ENCODE measurements at places on chromosomes 2 and 18.

- no peak for DNase-seq
Observed at GRCh38 chr2:133476931-133477615, 91.2 kb downstream of the NCKAP5 start.

DNA sequence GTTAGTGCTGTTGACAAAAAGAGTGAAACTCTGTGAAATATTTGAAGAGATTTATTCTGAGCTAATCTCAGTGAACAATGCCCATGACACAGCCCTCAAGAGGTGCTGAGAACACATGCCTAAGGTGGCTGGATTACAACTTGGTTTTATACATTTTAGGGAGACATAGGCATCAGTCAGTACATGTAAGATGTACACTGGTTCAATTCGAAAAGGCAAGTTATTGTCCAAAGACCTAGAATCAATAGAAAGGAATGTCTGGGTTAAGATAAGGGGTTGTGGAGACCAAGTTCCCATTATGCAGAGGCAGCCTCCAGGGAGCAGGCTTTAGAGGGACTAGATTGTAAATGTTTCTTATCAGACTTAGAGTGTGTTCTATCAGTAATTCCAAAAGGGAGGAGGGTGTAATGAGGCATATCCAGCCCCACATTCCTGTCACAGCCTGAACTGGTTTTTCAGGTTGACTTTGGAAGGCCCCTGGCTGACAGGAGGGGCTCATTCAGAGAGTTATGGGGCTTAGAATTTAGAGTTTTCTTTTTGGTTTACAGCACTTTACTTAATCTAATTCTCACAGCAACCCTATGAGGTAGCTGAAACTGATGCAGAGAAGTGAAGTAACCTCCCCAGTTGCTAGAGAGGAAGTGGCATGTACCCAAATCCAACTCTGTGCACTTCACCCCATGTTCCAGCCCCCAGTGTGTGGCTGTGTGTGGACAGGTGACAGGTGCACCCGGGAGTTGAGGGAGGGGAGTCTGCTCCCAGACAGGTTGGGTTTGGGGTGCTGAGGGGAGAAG lies 28.3 kb upstream of the ASAP2 start:
- DNase-seq: no peak

DNA sequence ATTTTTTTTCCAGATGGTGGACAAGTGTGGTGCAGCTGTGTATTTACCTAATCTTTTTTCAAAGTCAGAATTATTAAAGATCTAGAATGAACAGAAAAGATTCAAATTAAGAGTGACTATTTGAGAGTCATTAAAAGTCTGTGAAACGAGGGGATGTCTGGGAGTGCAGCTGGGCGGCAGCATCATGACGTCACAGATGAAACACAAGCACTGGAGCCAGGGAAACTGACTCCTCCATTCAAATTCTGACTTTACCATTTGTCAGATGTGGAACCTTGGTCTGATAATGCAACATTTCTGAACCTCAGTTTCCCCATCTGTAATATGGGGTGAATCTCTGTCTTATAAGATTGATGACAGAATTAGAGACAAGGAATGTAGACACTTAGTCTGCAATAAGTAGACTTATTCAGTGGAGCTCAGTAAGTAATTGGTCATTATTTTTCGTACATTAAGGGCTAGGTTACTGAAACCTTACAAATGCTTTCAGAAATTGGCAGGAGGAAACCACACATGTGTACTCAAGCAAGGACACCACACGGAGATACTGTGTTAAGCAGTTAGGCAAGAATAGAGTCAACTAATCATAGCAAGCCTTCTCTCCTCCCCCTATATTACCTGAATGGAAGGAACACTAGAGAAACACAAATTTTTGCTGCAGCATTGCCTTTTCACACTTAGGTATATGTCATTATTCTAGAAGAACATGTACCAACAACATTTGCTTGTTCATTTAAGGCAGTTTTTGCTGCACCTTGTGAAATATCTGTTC lies 27.8 kb upstream of the CXXC1 start:
- DNase-seq: no peak

DNA sequence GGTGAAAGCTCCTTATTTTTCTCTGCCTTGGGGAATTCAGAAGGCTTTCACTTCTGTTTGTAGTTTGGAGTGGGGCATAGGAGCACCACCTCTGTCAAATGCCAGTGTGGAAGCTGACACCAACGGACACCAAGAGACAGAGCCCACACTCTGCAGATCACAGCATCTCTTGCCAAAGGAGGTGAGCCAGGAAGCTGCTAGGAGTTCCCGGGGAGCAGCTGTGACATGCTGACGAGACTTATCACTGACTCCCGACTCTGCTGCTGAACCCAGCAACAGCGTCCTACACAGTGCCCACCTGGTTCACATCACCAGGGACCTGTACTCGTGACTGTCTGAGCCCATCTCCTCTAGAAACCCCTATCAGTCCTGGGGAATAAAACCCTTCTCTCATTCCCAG lies 8.1 kb downstream of the TEX51 start:
- DNase-seq: no peak

- no peak for DNase-seq
Observed at GRCh38 chr2:236971131-236971821, 114.4 kb upstream of the COPS8 start.

DNA sequence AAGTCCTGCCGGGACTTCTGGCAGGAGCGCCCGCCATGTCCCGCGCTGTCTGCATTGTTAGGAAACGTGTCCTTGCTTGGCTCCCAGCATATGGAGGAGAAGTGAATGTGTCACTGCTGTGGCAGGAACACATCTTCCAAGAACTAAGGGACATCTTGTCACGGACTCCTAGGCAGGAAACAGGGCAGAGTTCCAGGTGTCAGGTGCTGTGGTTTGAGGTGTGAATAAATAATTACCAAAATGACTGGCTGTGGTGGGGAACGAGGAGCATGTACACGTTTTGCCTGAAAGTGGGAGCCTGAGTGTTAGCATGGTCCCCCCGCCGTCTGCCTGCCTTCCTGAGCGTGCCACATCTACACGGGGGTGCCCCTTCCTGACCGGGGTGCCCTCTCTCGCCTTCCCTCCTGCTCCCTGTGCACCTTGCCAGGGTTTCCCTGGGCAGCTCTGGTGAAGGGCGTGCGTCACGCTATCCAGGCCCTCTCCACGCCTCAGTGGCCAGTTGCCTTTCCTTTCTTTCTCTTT lies 237.5 kb downstream of the LDLRAD4 start:
- DNase-seq: no peak

DNA sequence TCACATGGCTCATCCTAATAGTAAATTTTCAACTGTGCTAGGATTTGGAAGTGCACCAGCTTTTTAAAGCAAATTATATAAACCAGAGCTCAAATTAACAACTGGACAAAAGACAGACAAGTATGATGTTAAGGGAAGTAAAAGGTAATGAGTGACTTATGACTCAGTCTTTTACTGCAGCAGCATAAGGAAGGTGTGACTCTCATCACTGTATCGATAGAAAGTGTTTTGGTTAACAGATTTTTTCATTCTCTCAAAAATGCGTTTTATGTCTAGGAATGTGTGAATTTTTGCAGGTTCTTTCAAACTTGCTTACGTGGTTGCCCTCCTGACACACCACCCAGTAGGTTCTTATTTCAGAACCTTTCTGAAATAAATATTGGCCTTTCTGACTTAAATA lies 244.2 kb upstream of the BOD1L2 start:
- no peak for DNase-seq

DNA sequence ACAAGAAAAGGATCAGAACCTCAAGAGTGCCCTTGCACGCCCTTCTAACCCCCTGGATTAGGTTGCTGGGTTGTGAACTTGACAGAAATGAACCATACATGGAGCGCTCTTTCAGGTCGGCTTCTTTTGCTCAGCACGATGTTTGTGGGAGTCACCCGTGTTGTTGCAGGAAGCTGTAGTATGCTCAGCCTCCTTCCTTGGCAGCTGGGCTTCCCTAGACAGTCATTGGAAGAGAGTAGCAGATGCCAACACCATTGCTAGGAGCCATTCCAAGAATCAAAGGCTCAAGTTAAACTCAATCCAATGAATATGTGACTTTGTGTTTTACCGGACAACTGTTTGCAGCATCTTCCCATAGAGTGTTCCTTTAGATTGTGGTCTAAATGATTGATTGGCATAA lies 47.0 kb downstream of the RAB12 start:
- DNase-seq: no peak

GRCh38 chr2:21438949-21439348 lies 315.2 kb downstream of the TDRD15 start:
- no peak for DNase-seq

- no peak for DNase-seq
Observed at GRCh38 chr2:116810071-116810470, 1004.4 kb upstream of the DDX18 start.

DNA sequence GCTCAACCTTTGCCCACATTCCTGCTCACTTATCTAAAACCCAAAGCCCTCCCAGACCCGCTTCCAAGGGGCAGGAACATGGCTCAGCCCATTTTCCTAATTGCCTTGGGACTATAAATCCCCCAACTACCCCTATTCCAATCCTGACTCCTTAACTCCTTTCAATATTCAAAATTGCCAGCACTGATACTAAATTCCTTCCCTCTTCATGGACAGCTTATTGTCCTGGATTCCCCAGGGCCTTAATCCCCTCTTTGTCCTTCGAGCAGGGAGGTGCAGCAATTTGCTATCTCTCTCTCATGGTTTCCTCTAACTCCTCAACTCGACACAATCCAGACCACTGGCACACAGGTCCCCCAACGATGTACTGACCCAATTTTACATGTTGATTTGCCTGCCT lies 99.1 kb downstream of the SLC25A12 start:
- DNase-seq: no peak

DNA sequence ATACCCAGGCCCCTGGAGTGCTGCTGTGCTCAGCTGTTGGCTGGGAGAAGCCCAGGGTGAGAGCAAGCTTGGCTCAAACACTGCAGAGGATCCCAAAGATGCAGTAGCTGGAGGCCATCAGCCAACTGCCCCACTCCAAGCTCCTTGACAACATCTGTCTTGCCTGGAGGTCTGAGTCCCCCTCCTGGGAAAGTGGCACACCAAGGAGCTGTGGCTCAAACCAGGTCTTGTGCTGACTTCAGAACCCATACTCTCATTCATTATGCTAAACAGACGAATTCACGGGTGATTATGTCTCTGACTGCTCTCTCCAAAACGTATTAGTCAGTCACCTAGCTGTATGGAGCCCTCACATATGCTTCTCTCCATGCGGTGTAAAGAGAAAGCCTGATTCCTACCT lies 206.1 kb downstream of the TTC32 start:
- no peak for DNase-seq

DNA sequence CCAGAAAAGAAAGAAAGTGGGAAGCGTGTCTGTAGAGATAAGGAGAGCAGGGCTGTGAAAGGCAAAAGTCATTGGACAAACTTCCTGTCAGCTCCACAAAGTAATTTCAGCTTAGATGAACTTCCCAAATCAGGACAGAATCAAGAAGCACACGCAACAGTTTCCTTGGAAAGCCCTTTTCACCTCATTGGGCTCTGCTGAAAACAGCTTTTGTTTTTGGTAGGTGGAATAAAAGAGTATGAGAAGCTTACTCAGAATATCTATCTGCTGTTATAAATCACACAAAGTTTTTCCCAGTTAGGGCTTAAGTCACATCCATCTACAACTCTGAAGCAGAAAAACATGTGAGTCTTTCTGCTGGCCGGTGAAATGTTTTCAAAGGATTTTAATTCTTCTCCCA lies 42.4 kb upstream of the EFEMP1 start:
- DNase-seq: no peak

- no peak for DNase-seq
Observed at GRCh38 chr2:196939371-196939770, 12.9 kb upstream of the PGAP1 start.

- DNase-seq: no peak
Observed at GRCh38 chr2:201116959-201117734, 1.2 kb downstream of the CFLAR start.

- DNase-seq: no peak
Observed at GRCh38 chr18:8480506-8481328, 128.5 kb upstream of the RAB12 start.

DNA sequence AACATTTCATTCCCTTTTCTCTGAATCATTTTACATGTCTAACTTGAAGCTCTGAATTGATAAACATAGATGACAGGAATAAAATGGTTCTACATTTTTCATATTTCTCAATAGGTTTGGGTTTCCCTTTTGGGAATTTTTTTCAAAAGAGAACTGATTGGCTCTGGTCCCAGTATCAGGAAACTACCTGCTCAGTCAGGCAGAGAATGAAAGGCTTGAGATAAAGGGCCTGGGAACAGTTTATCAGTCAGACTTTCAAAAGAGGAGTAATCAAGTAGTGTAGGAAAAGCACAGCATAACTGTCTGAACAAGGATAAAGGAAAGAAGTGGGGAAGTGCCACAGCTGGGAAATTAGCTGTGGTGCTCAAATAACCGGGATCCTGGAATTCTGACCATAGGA lies 28.3 kb upstream of the CCL20 start:
- no peak for DNase-seq

- DNase-seq: no peak
Observed at GRCh38 chr2:119744335-119744939, 15.3 kb upstream of the PTPN4 start.
